ENCODE measurements at places on chromosomes 12 and 14.

GRCh38 chr12:26399381-26399780, 204.0 kb downstream of the SSPN start:
- DNase-seq, result no peak

DNA sequence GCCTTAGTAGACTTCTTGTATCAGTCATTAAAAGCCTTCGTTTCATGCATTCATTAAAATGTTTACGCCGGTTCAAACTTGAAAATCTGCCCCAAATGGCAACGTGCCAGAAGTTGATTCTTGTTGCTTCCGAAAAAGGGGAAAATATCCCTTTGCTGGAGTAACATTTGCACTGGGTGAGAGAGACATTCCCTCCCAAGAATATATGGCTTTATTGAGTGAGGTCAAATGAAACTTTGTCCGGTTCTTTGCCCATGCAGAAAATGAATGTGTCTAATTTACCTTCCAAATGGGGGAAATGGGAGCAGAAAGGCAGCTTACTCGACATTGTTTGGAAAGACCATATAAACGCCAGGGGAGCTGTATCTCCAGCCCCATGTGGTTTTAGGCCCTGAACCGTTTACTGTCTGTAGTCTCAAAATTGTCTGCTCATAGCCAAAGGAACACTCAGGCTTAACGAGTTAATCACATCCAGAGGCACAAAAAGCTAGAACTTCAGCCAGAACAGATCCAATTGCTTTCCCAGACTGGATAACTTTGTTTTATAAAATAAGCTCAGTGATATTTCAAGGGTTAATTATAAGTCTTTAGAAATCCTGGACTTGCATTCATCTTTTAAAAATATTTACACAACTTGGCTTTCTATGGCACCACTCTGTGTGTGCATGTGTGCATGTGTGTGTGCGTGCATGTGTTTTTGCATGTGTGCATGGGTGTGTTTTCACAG, 2.9 kb upstream of the EMP1 start:
- no peak for DNase-seq

GRCh38 chr12:42336286-42336685, 10.3 kb downstream of the PPHLN1 start:
- no peak for DNase-seq

DNA sequence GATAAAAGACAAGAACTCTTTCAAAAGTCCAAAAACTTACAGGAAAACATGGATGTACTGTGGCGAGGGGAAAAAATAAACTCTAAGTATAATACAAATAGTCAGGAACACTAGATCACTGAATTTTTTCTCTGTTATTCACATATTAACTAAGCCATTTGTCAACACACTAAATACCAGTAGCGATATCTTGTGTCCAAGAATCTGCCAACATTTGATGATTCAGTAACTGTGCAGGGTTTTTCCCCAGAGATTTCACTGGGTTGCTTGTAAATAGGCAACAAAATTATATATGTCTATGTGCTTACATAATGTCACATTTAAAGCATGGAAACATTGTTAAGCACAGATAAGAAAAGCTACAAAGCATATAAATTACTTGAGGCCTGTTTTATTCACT, 205.9 kb downstream of the KIF21A start:
- DNase-seq, result no peak

DNA sequence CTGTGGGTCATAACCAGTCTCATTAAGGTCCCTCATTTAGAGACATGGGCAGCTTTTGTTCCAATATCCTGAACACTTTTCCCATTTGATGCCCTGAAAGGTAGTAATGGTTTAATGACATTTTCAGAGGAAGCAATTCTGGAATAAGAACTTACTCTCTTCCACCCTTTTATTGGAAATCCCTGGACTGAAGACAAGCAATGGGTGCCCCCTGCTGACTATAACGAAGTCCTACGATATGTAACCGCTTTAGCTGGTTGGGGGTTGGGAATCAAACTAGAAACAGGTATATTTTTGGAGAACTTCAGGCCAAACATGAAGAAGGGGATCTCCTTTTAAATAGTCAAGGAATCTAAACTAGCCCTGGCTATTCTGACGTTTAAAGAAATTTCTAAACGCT, 20.5 kb downstream of the SARNP start:
- DNase-seq, result peak; percentile 71

- DNase-seq, result no peak
These were observed 20.1 kb upstream of the PLEKHG3 start for GRCh38 chr14:64684091-64684490.

DNA sequence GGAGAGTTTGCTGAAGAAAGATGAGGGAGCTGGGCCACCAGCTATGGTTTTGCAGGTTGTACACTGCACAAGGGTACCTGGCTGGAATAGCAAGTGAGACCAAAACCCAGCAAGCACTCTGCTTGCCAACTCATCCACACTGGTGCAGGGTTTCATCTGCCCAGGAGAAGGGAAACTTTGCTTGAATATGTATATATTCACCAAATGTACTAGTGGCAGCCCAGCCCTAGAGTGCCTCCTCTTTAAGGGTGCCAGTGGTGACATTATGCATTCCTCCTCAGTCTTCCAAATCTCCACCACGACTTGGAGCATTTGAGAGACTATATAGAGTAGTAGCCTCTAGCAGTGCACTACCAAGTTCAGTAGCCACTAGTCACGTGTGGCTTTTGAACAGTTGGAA, 136.8 kb downstream of the LLPH start:
- no peak for DNase-seq

DNA sequence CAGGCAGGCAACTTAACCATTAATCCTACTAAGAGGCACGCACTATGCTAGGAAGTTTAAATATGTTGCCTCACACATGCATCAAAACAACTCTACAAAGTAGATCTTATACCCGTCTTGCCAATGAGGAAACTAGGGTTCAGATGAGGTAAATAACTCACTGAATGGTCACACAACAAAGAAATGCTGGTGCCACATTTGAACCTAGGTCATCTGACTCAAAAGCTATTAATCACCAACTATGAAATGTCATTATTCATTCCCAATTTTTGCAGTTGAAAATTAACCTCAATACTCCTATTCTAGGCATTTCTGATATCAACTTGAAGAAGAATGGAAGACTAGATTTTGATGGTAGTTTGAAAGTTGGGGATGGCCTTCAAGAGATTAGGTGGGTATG, 2.8 kb upstream of the PYROXD1 start:
- no peak for DNase-seq

- DNase-seq, result no peak
These were observed 213.6 kb downstream of the DAD1 start for GRCh38 chr14:22375321-22375930.

- no peak for DNase-seq
These were observed 26.2 kb downstream of the KITLG start for GRCh38 chr12:88553941-88554658.

DNA sequence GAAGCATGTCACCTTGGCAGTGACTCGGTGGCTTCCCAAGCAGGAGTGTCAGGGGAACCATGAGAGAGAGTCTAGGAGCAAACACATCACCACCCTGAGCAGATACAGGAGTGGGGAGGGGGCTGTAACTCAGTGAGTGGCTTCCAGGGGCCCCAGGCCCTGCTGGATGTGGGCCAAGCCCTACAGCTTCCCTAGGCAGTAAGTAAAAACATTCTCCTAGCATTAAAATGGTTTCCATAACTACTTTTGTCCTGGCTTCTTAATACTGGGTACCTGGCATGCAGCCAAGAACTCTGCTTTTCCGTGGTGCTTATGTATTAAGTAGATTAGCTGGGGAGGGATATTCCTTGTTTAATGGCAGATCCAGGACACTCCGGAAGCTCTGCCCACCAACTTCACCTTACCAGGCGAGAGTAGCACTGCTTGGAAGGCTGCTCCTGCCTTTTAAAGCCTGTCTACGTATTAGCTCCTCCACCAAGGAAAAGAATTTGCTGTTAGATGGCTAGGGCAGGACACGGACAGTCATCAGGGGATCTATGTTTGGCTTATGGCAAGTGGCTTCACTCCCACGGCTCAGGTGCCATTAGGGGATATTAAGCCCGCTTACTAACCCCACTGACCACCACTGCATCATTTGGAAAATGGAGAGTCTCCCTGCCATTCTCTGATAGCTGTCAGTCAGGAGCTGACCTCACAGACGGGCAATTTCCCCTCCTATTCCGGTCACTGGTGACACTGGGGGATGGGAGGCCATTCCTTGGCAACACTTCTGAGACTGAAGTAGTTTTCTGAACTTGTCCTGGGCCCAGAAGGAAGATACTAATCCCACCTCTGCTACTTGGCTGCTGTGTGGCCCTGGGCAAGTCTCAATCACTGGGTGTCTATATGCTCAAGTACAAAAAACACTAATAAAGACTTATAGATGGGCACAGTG, 22.8 kb downstream of the OTUB2 start:
- DNase-seq, result no peak

DNA sequence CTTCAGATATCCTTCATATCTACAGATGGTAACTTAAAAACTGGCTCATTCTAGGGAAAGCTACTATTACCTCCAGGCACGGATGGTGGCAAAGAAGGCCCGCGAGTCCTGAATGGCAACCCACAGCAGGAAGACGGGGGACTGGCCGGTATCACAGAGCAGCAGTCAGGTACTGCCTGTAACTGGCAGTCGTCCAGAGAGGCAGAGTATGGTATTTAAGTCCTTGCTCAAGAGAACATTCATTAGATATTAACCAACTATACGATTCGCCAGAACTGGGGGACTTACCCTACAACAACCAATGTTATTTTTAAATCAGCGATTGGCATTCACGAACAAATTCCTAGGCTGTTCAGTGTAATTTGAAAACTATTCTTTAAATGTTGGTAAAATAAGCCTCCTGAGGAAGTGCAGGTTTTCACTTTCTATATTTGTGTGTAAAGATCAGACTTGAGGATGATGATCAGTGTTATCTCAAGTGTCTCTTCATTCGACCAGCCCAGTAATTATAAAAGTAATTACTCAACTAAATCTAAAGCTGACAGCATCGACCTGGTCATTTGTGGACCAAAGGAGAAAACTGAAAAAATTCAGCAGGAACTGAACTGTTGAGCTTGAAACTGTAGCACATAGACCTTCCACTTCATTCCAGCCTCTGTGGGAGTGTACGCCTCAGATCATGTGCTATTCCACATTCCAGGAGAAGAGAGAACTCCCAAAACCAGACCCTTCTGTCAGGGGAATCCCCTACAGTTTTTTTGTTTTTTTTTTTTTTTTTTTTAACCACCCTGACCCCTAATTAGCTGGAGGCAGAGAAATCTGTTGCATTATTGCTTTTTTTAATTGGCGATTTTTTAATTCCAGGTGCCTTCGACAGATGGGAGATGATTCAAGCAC, 75.6 kb downstream of the ESR2 start:
- DNase-seq, result no peak

GRCh38 chr14:50954811-50955372, 10.6 kb upstream of the PYGL start:
- peak; percentile 56 for DNase-seq

GRCh38 chr12:122665759-122666158, 37.4 kb downstream of the HCAR2 start:
- no peak for DNase-seq

- no peak for DNase-seq
These were observed 6.7 kb upstream of the MTA1 start for GRCh38 chr14:105412771-105413543.

DNA sequence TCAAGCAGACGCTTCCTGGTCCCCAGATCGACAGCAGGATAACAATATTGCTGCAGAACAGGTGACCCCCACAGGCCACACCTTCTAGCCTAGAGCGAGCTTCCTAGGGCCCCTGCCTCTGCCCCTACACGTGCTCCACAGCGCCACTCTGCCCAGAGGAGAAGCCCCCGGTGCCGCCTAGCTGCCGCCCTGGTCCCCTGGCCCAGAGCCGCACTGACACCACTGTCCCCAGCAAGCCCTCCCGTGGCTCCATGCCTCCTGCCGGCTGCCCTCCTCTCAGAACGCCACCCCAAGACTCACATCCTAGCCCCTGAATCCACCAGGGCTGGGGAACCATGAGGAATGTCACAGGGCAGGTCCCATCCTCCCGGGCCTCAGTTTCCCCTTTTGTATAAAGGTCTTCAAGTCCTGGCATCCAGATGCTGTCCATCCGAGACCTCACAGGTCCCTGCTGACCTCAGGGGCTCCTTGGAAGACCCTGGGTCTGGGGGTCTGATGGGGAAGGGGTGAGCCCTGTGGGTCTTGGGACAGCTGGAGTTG, 31.0 kb downstream of the JAG2 start:
- no peak for DNase-seq
